ENCODE measurements at places on chromosomes 16 and 17.
A peak's percentile ranks its signal among the peaks of the same experiment; 100 is the strongest.

- no peak for DNase-seq
Measured at GRCh38 chr17:77555741-77556291, 402.7 kb upstream of the TNRC6C start.

DNA sequence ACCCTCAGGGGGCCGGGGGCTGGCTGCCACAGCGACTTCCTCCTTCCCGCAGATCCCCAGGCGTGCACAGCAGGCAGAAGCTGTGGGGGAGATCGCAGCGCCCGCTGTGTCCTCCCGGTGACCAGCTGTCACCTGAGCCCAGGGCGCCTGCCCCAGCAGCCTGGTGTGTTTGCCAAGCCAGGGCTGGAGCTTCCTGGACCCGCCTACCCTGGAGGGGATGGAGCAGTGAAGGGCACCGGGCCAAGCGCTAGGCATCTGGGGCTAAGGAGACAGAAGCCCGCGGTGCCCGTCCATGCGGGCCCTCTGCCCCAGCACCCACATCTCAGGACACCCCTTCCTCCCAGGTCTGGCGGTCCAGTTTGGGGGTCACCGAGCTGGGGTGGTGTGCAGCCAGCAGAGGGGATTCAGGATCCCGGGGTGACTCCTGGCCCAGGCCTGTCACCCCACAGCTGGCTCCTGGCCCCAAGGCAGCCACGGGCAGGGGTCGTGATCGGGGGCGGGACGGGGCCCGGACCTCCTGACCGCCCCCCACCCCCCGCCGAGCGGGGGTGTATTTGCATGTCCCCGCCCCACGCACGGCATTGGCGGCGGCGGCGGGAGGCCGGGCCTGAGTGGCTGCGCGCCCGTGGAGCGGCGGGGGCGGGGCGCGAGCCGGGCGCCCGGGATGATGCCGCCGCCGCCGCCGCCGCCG, at the start of gene RAB26:
Gene RAB26, plus strand, starts transcription at position 645 of the 691 bp plus-strand sequence. CDS start 159 bp downstream, outside the sequence.
- DNase-seq: no peak

DNA sequence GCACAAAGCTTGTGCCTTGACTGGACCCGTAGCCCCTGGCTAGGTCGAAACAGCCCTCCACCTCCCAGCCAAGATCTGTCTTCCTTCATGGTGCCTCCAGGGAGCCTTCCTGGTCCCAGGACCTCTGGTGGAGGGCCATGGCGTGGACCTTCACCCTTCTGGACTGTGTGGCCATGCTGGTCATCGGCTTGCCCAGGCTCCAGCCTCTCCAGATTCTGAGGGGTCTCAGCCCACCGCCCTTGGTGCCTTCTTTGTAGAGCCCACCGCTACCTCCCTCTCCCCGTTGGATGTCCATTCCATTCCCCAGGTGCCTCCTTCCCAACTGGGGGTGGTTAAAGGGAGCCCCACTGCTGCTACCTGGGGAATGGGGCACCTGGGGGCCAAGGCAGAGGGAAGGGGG, 3.5 kb downstream of the CTRL start:
- DNase-seq: no peak

DNA sequence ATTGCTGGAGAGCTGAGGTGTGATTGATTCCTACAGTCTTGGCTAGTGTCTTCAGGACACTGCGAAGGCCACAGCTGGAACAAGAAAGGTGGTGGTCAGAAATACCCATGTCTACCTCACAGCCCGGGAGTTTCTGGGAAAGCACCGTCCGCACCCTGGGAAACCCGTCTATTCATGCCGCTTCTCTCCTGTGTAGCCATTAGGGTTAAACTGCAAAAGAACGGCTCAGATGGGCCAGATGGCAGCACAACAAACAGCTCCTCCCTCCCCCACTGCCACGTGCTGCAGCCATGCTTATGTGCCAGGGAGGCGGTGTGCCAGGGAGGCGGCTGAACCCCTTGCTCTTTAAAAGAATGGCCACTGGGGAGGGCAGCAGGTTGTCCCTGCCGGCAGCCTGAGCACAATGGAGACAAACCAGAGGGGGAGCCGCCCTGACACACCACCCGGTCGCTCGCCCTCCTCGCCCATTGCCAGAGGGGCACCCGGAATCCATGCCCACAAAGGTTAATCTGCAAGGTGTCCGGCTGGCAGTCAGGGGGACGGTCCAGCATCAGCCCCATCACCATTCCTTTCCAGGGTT, 65.2 kb downstream of the CYTH1 start:
- DNase-seq: no peak

DNA sequence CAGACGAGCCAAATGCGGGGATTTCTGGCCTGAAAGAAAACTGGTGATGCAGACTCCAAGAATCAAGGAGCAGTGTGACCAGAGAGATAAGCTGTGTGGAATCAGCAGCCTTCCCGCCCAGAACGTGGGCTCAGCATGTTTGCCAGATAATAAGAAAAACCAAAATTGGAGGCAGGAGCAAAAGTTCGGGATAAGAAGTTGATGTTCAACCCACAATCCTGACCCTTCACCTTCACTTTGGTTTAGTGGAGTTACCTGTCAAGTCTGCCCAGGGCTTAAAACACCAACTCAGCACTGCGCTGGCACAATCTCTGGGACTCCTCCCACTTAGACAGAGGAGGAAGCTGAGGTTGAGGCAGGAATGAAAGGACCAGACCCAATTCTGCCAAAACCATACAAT, 3.1 kb downstream of the SLC43A2 start:
- no peak for DNase-seq

- DNase-seq: no peak
Measured at GRCh38 chr17:44602390-44602789, 45.1 kb downstream of the FZD2 start.

DNA sequence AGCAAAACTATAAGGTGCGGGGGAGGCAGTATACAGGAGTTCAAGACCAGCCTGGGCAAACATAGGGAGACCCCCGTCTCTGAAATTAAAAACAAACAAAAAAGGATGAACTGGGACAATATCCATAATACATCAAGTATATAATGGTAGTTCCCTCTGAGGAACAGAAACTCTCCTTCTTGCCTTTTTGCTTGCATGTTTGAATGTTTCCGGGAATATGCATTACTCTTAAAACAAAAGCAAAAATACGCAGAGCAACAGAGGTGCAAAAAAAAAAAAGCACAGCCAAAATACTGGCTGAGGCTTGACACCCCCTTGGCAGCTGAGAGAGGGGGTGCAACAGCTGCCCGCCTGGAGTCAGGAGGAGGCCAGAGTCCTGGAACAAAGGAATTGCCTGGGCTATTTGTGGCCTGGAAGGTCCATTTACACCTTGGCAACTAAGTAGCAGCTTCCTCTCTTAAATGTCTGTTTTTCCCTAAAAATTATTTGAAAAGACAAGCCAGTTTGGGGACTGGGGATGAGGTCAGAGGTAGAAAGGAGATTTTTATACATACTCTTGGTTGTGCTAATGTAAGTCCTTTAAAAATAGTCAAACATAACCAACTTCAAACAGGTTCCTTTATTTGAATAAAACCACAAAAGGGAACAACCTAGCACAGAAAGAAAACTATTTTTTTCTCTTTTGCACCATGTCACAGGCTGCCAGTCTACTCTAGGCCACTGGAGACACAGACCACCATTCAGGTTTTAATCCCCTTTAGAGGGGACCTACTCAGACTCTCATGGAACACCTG, 19.5 kb downstream of the USP7 start:
- peak; percentile 19 for DNase-seq

GRCh38 chr16:56600398-56600999, 7.9 kb upstream of the MT2A start:
- DNase-seq: no peak

DNA sequence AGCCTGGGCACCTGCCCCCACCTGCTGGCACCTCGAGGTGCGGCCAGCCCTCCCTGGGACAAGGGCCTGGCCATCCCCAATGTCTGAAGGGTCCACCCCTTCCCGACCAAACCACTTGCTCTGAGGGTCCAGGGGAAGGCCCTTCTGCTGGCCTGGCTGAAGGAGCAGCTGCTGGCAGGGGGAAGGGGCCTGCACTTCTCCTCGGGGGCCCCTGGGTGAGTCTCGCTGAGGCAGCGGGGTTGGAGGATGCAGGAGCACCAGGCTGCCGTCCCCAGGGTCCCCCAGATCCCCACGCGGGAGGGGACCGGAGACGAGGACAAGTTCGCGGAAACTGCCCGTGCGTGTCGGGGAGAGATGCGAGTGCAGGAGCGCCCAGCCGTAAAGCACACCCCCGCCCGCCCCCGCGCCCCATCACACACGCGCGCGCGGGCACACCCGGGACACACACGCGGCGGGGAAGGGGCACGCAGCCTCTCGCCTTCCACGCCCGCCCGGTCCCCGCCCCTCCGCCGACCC, 725 bp upstream of the CACNA1H start:
- no peak for DNase-seq

GRCh38 chr17:31289790-31290189, 7.2 kb downstream of the OMG start:
- DNase-seq: no peak

DNA sequence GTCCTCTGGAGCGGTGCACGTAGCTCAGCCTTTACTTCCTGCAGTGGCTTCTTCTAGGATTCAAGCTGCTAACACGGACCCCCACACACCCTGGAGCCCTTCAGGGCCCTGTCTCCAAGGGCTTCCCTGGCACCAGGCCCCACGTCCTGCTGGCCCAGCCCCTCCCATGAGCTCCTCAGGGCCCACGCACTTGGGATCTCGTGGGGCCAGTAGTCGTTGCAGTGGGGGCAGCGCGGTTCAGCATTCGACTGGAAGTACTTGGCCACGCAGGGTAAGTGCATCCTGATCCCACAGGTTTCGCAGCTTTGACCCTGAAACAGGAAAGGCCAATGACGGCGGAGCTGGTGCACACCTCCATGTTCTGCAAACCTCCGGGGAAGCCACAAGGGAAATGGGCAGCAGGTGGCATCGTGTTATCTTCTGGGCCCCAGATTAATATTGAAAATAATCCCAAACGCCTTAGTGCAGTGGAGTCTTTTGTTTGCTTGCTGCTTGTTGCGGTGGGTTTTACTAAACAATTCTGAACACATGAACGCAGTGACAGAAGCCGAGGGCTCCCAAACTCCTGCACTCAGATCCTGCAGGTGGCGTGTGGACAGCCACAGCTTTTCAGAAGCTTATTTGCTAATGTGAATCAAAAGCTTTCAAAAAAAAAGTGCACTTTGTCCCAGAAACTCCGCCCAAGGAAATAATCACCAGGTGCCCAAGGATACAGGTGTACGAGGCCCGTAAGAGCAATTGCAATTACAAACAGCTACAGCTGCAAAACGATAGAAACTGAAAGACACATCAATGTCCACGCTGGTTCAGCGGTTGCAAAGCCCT, 22.4 kb downstream of the KDM8 start:
- no peak for DNase-seq

- no peak for DNase-seq
Measured at GRCh38 chr17:42283241-42284023, 4.9 kb upstream of the STAT5A start.

DNA sequence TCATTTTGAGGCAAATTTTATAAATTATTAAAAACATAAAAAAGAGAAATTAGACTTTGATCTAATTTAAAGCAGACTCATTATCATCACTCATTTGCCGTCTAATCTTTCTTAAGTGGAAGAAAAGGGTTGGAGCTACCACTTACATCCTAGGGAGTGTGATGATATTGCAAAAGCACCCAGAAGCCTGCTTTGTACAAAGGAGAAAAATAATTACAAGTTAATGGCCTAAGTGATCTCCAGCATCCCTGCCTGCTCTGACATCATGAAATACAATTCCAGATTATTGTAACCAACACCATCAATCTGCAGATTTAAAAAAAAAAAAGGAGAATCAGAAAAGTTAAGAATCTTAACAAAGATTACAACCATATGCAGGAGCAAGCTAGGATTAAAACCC, 260.2 kb downstream of the GRIN2A start:
- no peak for DNase-seq

- DNase-seq: peak; percentile 17
Measured at GRCh38 chr17:74864866-74865395, 5.2 kb upstream of the GRIN2C start.

- no peak for DNase-seq
Measured at GRCh38 chr17:61757168-61757567, 106.2 kb downstream of the BRIP1 start.

DNA sequence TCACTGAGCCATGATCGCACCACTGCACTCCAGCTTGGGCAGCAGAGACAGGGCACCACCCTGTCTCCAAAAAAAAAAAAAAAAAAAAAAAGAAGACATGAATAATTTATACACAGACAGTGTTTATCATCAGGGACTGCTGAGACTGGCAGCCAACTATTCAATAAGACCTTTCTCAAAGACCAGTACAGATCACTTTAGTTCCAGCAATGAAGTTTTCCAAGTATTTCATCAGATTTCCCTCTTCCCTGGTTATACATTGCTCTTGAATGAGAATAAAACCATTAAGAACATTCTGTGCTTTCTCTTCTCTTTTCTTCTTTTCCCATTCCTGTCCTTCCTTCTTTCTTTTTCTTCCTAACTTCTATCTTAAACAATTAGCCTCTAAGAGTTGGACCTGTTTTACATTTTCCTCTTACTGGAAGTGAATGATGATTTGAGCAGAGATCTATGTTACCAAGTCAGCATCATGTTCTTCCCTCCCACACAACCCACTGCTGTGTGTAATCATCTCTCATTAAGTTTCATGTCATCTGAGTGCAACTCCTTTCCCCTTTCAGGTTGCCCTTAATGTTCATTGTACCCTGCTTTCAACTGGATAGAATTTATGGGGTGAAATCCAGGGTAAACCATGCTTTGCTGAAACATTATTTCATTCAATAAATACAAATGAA, 35.9 kb upstream of the SMIM36 start:
- DNase-seq: no peak

DNA sequence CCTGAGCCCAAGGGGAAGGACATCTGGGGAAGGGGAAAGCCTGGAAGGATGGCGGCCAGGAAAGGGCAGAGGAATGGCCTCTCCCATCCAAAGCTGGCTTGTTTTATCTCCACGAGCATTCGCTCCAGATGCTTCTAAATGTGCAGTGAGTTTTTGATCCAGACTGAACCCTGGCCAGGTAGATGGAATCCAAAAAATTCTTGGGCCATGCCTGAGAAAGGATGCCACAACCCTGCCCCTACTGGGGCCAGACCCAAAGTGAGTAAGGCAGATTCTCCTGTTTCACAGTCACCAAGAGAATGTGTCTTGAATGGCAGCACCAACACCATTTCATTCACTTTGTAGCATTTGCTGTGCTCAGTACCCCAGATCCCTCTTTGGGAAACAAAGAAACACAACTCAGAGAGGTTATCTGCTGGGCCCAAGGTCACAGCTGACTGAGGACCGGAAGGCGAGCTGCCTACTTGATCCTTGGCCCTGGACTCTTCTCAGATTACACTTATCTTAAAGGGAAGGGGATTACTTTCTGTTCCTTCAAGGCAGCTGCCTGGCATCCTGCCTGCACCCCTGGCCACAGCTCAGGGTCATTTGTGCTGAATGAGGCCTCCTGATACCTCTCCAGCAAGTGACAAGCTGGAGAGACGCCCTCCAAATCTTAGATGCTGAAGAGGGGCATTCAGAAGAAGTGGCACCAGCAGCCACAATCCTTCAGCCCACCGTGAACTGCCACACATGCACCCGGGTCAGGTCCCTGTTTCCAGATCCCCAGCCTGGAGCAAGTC, 3.6 kb downstream of the LRRC75A start:
- DNase-seq: no peak

GRCh38 chr17:73184136-73184993, 8.5 kb upstream of the COG1 start:
- DNase-seq: no peak
